ENCODE measurements at places on chromosomes 7 and 10.

GRCh38 chr10:84076540-84077195 is 62.6 kb upstream of the GHITM start:
- DNase-seq, result peak; percentile 11

DNA sequence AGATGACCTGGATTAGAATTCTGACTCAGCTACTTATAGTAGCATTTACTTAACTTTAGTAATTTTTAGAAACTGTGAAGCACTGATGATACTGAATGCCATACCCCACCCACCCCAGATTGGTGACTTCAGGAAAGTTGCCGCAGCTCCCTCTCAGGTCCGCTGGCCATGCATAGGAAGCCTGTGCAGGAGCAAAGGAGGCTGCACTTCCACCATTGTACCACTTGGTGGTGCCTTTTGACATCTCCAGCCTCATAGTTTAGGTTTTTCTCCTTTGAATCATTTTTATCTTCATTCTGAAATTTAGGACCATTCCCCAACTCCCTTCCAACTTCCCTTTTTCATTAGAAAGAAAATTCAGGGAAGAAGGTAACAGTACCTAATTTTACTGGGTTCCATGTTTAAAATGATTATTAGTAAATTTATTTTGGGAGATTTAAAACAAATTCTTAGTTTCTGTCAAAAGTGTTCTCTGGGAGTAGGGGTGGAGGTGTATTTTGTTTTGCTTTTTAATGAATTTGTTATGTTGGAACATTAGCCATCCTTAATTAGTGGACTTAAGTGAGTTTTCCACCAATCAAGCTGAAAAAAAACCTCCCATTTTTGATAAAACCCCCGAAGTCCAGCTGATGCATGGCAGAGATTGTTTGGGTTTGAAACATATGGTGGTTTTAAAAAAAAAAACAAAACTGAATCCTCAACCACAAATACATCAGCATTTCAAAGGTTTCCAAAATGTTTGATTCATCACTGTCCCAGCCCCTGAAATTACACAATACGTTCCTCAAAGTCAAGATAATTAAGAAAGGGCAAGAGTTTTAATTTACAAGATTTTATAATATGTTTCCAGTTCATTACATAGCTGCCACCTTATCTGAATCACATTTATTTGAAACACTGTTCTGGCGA is 109.6 kb downstream of the WNT2 start:
- peak; percentile 71 for DNase-seq

- DNase-seq, result no peak
These were observed 174.3 kb downstream of the ADAM12 start for GRCh38 chr10:126214021-126214420.

GRCh38 chr7:36870625-36871354 is 146.5 kb upstream of the AOAH start:
- no peak for DNase-seq

DNA sequence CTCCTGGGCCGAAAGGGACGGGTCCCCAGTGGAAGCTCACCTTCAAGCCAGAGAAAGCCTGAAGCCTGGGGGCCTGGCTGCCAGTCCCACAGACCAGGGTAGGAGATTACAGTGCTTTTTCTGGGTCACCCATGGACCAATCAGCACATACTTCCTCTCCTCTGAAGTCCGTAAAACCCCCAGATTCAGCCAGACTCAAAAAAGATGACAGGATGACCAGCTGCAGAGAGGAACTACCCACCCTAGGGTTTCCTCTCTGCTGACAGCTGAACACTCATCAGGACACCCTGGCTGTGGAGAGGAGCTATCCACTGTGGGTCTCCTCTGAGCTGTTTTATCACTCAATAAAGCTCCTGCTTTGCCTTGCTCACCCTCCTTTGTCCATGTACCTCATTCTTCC is 78.0 kb downstream of the SAMD9 start:
- no peak for DNase-seq

- no peak for DNase-seq
These were observed 32.8 kb downstream of the ARL4A start for GRCh38 chr7:12719981-12720865.

- DNase-seq, result no peak
These were observed 15.2 kb downstream of the UBE2D1 start for GRCh38 chr10:58350023-58350422.

GRCh38 chr10:17805330-17805729 is 3.8 kb upstream of the MRC1 start:
- no peak for DNase-seq

GRCh38 chr10:59880971-59881510 is 25.3 kb downstream of the CCDC6 start:
- DNase-seq, result peak; percentile 91

GRCh38 chr10:128617532-128617931 is 491.3 kb upstream of the MKI67 start:
- DNase-seq, result no peak

DNA sequence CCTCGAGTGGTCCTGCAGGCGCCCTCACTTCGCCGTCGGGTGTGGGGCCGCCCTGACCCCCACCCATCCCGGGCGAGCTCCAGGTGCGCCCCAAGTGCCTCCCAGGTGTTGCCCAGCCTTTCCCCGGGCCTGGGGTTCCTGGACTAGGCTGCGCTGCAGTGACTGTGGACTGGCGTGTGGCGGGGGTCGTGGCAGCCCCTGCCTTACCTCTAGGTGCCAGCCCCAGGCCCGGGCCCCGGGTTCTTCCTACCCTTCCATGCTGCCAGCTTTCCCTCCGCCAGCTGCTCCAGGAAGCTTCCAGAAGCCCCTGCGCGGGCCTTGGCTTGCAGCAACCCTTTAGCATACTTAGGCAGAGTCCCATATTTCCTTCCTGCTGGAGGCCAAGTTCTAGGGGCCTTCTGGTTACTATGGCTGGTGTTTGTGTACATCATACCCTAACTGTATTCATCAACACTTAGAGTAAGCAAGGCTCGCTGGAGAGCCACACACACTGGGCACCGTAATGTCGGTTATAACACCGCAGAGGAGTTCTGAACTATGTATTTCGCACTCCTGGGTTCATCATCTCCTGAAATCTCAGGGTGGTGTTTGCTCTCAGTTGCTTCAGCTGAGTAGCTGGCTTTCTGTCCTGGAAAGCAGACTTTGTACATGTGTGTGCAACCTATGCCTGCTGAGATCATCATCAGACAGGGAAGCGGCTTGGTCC is 471 bp downstream of the MGMT start:
- peak; percentile 6 for DNase-seq

- DNase-seq, result no peak
These were observed 125.6 kb upstream of the ZNF32 start for GRCh38 chr10:43774234-43774769.

- DNase-seq, result no peak
These were observed 48.2 kb upstream of the ODAD2 start for GRCh38 chr10:28047061-28047460.

DNA sequence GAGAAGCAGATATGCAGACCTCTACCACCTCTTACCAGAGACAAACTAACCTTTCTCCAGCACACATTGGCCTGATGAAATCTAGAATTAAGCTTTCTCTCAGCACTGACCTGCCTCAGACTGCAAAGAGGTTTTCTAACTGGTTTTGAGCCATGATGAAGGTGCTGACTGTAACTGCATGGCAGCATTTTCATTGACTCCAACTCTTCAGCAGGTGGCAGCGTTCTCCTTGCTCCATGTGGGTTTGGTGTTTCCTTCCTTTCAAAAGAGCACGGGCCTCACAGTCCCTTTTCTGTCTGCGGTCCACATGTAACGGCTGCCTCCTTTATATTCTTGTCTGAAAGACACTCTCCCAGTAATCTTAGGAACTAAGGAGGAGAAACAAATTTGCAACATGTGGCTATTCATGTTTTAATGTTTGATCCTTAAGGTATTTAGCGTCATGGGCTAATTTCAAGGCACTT is 12.6 kb downstream of the KLLN start:
- DNase-seq, result peak; percentile 79

DNA sequence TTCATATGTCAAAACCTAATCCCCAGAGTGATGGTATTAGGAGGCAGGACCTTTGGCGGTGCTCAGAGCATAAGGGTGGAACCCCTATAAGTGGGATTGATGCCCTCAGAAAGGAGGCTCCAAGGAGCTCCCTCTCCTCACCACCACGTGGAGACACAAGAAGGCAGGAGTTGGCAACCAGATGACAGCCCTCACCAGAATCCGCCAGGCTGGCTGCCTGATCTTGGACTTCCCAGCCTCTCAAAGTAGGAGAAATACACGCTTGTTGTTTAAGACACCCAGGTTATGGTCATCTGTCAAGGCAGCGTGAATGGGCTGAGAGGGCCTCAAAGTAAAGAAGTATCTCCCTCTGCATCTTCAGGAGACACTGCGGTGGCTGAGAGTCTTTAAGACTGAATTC is 187.7 kb downstream of the TNS3 start:
- DNase-seq, result no peak

DNA sequence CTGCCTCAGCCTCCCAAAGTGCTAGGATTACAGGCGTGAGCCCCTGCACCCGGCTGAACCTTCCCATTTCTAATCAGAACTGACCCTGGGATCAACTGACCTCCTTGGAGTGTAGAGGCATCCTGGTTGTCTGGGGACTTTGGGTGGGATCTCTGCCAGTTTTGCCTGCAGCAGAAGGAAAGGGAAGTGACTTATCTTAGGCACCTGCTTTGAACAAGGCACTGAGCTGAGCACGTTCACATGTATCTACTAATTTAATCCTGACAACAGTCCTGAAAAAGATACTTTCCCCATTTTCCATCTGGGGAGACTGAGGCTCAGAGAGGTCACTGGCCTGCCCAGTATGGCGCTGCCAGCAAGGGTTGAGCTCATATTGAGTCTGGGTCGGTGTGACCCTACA is 153.4 kb downstream of the CUX1 start:
- no peak for DNase-seq

- DNase-seq, result no peak
These were observed 314.7 kb downstream of the BICC1 start for GRCh38 chr10:58827381-58827780.
